Activated T-helper 9 cell treated with anti-CD3 and anti-CD28 coated beads, Interleukin-2, amount 50 U/mL, for 16 hours (primary cell): ENCODE measurements at places on chromosomes 16 and 17.

DNA sequence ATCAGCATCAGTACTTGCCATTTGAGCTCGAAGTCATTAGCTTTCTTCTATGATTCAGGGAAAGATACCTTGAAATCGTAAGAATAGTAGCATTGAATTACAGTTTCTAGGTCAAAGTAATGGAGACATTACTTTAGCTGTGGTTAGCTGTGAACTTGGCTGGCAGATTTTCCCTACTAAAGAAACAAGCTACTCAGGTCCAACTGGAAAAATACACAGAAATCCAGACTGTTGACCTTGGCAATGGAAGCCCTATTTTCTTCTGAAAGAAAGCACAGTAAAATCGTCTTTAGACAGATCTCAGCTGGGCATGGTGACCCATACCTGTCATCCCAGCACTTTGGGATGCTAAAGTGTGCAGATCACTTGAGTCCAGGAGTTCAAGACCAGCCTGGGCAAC, 13.4 kb upstream of the DNAJA2 start:
- DNase-seq: no peak

DNA sequence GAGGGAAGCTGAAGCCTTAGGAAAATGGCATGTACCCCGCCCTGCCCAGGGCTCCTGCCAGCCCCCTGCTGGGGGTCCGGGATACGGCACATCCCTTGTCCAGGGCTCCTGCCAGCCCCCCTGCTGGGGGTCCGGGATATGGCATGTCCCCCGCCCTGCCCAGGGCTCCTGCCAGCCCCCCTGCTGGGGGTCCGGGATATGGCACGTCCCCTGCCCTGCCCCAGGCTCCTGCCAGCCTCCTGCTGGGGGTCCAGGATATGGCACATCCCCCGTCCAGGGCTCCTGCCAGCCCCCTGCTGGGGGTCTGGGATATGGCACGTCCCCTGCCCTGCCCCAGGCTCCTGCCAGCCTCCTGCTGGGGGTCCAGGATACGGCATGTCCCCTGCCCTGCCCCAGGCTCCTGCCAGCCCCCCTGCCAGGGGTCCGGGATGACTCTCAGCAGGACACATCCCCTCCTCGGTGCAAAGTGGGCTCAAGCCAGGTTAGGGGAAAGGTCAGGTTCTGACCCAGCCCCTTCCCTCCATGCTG, 43.2 kb downstream of the RPH3AL start:
- DNase-seq: no peak

- no peak for DNase-seq
Measured at GRCh38 chr17:70290770-70291169, 121.4 kb downstream of the KCNJ2 start.

- no peak for DNase-seq
Measured at GRCh38 chr17:29667969-29668368, 45.3 kb upstream of the CORO6 start.

DNA sequence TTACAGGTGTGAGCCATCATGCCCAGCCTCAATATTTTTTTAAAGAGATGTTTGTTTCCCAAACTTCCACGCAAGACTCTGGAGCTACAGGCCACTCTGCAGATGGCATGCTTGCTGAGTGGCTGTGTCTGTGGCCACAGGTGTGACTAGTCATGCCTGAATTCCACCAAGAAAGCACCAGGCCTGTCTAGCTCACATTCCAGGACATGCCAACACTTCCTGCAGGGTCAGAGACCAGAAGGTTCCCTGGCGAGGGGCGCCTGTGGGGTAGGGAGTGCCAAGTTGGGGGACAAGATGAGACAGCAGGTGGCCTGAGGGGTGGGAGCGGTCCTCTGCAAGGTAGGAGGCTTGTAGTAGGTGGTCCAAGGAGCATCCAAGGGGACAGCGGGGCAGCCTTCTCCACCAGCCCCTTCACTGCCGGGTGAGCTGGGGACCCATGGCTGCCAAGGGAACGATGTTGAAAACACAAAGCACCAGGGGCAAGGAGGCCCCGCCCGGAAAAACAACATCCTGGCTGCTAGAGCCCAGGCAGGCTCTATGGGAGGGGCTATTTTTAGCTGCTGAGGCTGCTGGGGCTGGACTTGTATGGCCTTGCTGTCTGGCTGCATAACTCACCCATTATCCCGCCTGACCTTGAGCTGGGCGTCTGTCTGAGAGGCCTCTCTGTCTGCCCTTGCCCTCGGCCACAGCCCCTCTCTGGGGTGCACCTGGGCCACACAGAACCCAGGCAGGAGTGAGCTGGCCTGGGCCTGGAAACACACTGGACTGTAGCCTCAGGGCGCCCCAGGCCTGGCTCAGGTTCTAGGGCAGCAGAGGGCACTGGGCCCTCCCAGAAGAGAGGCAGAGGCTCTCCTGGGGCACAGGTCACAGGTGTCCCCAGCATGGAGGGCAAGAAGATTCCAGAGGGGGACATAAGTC, 5.7 kb downstream of the TRIM47 start:
- DNase-seq: no peak

GRCh38 chr17:65666876-65667321, 105.5 kb upstream of the AXIN2 start:
- DNase-seq: no peak

DNA sequence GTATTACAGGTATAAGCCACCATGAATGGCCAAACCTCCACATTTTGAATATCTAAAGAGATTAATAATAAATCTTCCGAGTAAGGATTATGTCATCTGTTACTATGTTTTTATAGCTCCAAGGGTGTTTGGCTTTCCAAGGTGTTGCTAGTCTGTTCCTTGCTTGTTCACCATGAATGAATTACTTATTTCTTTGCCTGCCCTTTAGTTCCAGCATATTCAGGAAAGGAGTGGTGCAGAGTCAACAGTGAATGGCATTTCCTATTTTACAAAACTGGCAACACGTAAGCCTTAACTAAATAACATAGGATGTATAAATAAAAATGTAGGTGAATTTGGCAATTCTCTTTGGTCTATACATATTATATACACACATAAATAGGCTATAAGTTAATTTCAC, 70.3 kb downstream of the MYO1D start:
- DNase-seq: no peak

DNA sequence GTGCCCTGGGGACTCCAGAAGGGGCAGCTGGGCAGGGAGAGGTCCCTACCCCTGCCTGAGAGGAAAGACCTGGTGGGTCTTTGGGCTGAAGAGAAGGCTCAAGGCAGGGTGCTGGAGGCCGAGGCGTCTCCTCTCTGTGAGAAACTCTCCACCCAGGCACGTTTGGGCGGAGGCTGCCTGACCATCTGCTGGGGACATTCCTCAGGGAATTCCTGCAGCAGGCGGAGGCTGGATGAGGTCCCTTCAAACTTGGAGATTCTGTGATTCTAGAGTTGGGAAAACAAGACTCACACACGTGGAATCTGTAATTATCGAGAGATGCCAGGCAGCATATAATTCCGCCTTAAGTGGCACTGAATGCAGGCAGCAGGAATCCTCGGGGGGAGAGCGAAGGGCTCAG, 21.1 kb upstream of the PHF12 start:
- no peak for DNase-seq

GRCh38 chr16:82630688-82631087, 3.9 kb downstream of the CDH13 start:
- no peak for DNase-seq

DNA sequence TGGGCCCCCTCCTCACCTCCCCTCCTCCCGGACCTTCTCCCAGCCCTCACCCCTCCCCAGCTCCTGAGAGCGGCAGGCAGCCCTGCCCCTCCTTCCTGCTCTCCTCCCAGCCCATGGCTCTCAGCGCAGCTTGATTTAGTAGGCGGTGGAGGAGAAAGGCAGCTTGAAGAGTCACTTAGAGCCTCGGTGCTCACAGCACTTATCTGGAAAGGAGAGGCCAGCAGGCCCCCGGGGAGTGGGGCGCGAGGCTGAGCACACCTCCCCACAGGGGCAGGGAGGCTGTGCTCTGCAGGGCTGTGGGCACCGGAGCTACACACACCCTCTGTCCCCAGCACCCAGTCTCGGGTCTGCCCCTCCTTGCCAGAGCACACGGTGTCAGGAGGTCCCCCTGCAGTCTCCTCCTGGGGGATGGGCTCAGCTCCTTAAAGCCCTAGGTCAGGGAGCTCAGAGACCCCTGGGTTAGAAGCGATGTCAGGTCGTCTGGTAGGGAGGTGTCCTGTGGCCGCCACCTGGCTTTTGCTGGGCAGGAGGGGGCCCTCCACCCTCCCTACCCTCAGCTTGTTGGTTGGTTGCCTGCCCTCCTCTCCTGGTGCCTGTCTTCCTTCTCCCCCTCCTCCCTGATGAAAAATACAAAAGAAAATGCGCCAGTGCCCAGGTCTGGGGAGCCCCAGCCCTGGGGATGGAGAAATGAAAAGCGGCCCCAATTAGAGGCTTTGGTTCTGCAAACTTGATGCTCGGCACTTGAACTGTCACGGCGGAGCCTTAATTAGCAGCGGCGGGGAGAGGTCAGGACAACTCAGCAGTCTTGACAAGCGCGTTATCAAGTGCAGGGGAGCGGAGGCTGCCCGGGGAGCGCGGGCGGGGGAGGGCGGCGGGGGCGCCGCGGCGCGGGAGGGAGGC, 151.1 kb upstream of the GSE1 start:
- DNase-seq: no peak

GRCh38 chr17:1197781-1198490, 18.2 kb upstream of the ABR start:
- DNase-seq: no peak

- DNase-seq: no peak
Measured at GRCh38 chr16:17026600-17027242, 444.0 kb downstream of the XYLT1 start.

- no peak for DNase-seq
Measured at GRCh38 chr16:86316967-86317812, 193.1 kb upstream of the FOXF1 start.

- DNase-seq: no peak
Measured at GRCh38 chr16:66107661-66108060, 258.8 kb upstream of the CDH5 start.

DNA sequence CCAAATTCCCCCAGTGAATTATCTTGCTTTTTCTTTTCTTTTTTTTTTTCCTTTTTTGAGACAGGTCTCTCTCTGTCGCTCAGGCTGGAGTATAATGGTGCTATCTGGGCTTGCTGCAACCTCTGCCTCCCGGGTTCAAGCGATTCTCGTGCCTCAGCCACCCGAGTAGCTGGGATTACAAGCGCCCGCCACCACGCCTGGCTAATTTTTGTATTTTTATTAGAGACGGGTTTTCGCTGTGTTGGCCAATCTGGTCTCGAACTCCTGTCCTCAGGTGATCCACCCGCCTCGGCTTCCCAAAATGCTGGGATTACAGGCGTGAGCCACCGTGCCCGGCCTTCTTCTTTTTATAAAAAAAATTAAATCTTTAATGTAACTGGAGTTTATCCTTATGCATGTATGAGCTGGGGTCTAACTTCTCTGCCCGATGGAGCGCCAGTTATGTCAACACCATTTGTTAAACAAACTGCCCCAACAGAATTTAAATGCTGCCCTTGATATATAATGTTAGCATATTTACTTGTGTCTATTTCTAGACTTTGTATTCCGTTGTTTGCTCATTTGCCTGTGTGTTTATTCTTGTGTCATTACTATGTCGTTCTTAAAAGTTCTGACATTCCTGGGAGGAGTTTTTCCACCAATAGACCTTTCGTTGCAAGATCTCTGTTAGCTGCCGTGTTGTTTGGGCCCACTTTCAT, 535 bp upstream of the AURKB start:
- DNase-seq: no peak

DNA sequence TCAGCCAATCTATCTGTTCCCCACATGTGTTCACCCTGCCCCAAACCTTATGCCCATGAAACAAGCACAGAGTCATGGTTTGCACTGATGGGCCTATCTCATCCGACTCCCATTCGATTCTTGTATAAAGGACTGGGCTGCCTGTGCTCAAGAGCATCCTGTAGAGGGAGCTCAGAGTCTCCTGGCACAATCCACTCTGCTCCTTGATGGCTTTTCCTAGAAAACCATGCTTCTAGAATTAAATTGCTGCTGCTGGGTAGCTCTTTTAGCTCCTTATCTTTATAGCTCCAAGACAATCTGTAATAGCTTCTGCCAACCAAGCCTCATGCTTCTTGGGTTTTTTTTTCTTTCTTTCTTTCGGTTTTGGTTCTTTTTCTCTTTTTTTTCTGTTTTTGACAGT, 9.7 kb downstream of the ZNF19 start:
- no peak for DNase-seq

GRCh38 chr16:64892835-64893785, 228.8 kb downstream of the CDH11 start:
- DNase-seq: no peak

DNA sequence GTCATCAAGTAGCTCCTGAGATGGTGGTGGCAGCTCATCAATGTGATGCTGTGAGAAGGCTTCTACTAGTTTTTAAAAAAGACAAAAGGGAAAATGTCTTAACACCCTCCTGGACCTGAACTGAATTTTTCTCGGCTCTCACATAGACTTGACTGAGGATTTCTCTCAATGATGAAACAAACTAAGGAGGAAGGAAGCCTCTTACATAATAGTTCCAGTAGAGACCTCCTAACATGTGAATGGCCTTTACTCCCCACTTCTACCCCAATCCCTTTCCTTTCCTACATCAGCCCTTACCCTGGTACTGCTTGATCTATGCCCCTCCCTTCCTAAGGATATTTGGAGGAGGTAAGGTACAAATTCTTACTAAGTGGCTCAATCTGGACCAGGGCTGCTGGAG, 54.8 kb upstream of the MTMR4 start:
- DNase-seq: no peak
